ENCODE measurements at places on chromosomes 3 and 15.

- no peak for DNase-seq
Observed at GRCh38 chr15:57410373-57410772, 34.1 kb downstream of the CGNL1 start.

GRCh38 chr15:25737218-25737643 lies 125.9 kb downstream of the ATP10A start:
- no peak for DNase-seq

GRCh38 chr3:9079676-9080075 lies 116.4 kb upstream of the RAD18 start:
- DNase-seq = no peak

DNA sequence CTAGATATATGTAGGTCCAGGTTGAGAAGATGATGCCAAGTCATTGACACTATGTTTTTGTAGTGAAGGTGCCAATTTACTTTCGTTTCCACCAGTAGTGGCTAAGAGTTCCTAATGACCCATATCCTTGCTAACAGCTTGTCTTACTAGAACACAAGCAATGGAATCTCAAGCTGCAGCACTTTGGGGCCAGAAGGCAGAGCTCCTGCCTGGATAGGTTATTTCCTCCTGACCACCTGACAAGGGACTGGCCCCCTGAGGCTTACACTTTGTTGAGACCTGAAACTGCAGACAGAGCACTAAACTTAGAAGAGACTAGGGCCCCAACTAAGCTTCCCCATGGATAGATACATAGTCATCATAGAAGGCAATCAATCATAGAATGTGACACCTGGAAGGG lies 11.7 kb downstream of the ONECUT1 start:
- no peak for DNase-seq

DNA sequence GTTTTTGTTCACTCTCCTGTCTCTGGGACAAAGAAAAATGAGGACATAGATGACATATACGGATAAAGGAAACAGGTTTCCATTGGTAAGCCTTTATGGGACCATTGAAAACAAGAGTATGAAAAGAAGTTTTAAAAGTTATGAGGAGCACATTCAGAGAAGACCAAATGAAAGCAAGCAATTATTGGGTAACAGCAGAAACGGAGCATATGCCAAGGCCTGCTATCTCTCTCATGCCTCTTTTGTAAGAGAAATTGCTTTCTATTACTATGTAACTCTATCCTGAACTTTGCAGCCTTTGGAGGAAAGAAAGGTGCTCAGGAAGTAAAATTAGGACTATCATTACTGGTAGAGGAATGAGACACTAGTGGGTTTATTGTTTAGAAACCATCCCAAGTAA lies 14.9 kb upstream of the DPH6 start:
- no peak for DNase-seq
